ENCODE measurements at places on chromosomes 4 and X.

GRCh38 chr4:187139141-187139540, 415.5 kb upstream of the FAT1 start:
- no peak for DNase-seq

GRCh38 chrX:17247144-17247543, 127.9 kb upstream of the NHS start:
- no peak for DNase-seq

DNA sequence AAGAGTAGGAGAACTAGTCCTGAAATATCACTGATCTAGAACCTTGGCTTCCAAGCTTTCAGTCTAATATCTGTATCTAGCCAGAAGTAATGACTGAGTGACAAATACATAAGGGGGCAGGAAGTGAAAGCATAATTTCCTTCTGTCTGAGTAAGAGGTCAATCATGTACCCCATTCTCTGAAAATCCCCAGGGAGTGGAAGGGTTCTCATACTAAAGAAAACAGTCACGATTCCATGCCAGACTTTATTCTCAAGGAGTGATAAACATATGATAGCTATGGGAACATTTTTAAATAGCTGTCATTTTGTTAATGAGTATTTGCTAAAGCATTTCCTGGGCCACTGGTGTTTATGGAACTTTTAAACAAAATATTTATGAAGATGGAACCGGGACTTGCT, 308.5 kb downstream of the ARHGAP24 start:
- no peak for DNase-seq

- DNase-seq = no peak
Measured at GRCh38 chr4:17324386-17324830, 187.5 kb downstream of the QDPR start.

DNA sequence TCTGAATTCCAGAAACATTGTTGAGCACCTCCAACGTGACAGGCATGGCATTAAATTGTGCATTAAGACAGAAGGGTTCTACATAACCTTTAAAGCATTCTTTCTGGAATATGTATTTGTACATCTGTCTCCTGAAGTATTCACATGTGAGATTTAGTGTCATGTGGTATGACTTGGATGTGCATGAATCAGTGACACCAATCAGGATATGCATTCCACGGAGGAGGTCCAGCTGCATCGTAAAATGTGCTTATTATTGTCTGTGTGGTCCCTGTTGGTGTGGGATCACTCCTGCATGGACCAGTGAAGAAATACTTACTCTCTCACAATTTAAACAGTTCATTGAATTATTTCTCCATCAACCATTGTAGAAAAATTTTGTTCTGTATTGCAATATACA, 149.0 kb downstream of the MID1 start:
- no peak for DNase-seq

DNA sequence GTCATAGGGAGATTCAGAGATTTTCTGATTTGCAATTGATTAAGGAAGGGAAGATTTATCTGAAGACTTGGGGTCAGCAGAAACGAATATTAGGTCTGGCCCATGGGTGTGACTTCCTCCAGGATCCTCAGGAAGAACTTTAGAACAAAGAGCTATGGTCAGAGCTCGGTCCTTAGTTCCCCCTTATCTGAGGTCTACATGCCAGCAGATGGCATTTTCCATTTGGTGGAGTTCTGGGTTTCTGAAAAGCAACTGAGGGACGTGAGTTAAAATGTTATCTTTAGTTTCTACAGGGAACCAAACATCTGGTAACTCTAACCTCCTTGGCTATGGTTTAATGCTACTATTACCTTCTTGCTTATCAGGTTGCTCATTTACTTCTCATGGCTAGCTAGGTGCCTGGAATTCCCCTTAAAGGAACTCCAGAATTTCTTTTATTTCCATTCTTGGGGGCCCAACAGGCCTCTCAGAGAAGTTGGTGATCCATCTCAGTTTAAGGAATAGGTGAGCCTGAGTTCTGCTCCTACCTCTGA, 40.7 kb downstream of the KLF3 start:
- DNase-seq = no peak

DNA sequence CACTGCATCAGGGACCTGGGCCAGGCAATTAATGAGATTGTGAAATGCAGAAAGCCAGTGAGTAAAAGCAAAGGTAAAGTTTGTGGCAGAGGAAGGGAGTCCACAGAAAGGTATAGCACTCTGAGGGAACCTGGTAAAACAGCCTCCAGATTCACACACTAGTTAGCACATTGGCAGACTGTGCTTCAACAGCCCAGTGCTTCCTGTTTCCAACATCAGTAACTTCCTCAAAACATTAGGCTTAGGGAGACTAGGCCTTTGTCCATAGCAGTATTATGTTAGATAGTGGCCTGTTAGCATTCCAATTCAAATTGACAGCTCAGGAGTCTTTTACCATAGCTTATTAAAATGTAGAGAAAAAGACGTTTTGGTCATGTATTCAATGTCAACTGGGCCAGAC, 582.6 kb upstream of the ACTRT1 start:
- no peak for DNase-seq

DNA sequence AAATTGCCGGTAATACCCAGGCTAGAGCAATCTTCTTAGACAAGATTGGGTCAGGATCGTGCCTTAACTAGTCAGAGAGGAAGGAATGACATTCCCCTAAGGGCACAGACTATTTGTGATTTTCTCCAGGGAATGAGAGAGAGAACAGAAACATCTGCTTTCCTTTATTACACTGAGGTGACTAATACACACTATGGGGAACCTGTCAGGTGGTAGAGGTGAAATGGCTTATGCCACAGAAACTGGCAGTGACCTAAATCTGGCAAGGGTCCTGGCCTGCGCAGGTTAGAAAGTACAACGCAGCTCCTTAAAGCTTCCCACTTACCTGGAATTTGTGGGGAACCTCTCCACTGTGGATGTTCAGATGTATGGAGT, 16.6 kb upstream of the HPGD start:
- DNase-seq = no peak

- DNase-seq = no peak
Measured at GRCh38 chr4:53782458-53782845, 191.2 kb upstream of the LNX1 start.

DNA sequence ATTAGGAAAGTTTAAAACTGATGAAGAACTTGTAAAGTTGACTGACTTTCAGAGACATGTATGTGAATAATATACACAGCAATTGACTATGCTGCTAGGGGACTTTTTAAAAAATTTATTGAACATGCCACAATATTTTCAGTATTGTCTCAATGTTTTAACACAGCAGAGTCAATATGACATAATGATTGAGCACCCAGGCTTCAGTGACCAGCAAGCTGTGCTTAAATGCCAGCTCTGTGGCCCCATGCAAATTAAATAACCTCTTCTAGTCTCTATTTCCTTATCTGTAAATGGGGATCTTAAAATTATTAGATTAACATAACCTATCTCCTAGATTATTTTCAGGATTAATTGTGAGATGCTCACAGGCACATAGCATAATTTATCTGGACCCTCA, 56.8 kb upstream of the TXK start:
- no peak for DNase-seq

DNA sequence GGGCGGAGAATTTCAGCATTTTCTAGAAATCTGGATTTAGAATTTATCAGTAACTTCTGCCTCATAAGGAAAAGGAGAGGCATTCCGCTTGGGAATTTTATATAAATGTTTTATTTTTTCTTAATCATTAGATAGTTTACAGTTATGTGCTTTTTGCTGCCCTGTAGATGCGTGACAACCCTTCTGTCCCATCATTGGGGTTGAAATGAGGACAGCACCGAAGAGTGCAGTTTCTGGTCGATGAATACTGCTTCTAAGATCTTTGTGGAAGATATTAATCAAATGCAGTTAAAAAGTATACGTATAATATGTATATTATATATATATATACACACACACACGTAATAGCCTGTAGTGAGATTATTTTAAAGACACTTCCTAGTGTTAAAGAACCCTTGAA, 1.5 kb downstream of the RBPJ start:
- DNase-seq = no peak

DNA sequence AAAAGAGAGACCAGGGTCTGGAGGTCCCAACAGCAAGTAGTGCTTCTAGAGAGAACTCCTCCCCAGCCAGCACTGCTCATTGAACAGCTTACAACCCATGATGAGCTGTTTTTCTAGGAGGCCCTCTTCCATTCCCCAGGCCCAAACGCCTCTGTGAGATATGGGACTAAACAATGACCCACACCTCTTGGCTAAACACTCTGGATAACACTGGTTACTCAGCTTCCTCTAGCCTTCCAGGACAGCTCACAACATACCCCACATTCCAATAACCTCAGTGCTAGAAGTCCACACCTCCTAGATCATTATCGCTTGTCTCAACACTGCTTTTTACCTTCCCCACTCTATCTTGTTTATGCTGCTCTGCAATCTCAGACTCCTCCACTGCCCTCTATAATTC, 35.4 kb upstream of the PGRMC2 start:
- DNase-seq = no peak

- DNase-seq = no peak
Measured at GRCh38 chr4:55906989-55907388, 41.8 kb upstream of the CEP135 start.

- no peak for DNase-seq
Measured at GRCh38 chr4:88138561-88138960, 19.9 kb downstream of the ABCG2 start.

- no peak for DNase-seq
Measured at GRCh38 chr4:101279377-101279871, 67.9 kb downstream of the PPP3CA start.

GRCh38 chrX:8191022-8191421, 20.0 kb upstream of the VCX2 start:
- no peak for DNase-seq

GRCh38 chr4:3662516-3662915, 103.7 kb upstream of the ADRA2C start:
- no peak for DNase-seq

DNA sequence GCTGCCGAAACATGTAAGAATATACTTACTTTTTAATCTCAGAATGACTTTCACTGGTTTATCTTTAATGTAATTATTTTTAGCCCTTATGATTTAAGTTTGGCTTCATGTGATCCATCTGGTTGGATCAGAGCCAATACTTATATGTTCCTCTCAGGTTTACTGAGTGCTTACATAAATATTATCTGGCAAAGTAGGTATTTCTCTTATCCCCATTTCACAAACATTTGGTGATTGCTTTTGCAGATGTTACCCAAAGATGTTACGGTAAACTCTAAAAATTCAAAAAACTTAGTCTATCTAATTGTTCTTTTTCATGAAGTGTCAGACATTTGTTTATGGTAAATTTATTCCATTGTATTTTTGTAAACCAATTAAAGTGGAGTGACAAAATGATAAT, 115.0 kb upstream of the TLL1 start:
- no peak for DNase-seq

DNA sequence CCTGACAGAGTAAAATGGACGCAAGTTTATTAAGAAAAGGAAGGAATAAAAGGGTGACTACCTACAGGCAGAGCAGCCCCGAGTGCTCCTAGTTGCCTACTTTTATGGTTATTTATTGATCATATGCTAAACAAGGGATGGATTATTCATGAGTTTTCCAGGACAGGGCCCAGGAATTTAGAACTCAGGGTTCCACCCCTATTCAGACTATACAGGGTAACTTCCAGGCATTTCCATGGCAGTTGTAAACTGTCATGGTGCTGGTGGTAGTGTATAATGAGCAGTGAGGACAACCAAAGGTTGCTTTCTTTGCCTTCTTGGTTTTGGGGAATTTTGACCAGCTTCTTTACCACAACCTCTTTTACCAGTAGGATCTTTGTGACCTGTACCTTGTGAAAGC, 27.7 kb upstream of the CXCL3 start:
- DNase-seq = no peak

GRCh38 chr4:26321373-26322221, 783 bp downstream of the RBPJ start:
- peak; percentile 68 for DNase-seq

GRCh38 chr4:10639664-10640063, 44.9 kb downstream of the CLNK start:
- no peak for DNase-seq

- DNase-seq = no peak
Measured at GRCh38 chrX:150879855-150880807, 18.3 kb downstream of the CD99L2 start.

- DNase-seq = no peak
Measured at GRCh38 chr4:141037446-141037845, 95.8 kb downstream of the RNF150 start.

GRCh38 chr4:89420507-89420906, 112.9 kb upstream of the GPRIN3 start:
- no peak for DNase-seq

- no peak for DNase-seq
Measured at GRCh38 chr4:141416219-141416618, 195.5 kb downstream of the ZNF330 start.

GRCh38 chr4:81648576-81649275, 177.0 kb upstream of the RASGEF1B start:
- no peak for DNase-seq

DNA sequence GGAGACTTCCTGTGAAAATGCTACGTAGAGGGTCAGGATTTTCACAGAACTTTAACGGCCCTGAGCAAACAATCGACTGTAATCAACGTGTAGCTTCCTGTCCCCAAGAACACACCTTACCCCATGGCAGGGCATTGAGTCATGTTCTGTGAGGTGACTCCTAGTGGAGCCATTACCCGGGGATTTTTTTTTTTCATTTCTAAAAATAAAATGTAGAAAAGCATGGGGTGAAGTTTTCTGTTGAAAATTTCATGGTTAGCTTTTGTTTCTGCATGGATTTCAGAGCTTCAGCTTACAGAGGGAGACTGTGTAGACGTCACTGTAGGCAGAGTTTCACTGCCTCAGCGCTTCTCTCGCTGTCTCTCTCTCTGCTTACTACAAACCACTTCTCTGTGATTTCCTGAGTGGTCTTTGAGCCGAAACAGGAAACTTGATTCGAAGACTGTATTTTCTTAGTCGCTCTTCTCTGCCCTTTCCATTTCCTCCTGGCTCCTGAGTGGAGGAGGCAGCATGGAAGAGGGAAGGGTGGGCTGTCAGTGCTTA, 111.7 kb downstream of the NFKB1 start:
- DNase-seq = no peak

DNA sequence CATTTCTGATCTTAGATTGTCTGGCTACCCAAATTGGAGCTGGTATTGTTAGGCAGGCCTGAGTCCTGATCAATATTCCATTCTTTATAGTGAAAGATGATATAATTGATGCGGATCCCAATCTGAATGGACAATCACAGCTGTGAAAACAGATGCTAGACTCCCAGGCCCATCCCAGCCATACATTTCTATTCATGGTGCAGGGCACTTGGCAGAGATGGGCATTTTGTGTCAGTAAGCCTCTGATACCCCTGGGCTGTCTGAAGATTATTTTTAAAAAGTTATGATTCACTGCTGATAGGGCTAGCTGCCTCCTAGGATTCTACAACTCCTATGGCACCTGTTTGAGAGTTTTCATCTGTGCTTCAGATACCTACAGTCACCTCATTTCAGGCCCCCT, 61.2 kb upstream of the TSPAN7 start:
- DNase-seq = no peak

DNA sequence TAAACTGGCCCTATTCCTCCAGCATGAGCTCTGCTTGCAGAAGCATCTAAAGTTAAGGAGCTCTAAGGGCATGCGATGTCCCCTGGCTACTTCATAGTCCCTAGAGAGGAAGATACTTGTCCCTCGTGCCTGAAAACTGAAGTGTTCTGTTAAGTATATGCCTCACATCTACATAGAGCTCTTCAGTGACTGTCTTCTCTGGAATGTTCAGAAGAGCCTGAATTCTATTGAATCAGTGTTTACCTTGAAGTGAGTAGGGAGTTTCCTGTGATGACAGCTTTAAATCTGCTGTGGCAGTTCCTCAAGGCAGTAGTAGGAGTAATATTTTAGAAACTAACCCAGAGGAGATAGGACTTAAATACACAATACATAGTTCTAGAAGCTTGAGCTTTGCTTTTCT, 111.2 kb downstream of the ZNF518B start:
- no peak for DNase-seq
